A172 (cell line): ENCODE measurements at places on chromosomes 4 and X.

GRCh38 chr4:75037252-75037651 lies 104.3 kb downstream of the PARM1 start:
- no peak for DNase-seq

GRCh38 chrX:13985697-13986435 lies 43.8 kb downstream of the GEMIN8 start:
- DNase-seq: no peak

- DNase-seq: no peak
Measured at GRCh38 chrX:130083107-130083490, 27.2 kb downstream of the ELF4 start.

GRCh38 chr4:105057370-105058105 lies 89.1 kb upstream of the TET2 start:
- no peak for DNase-seq

GRCh38 chr4:4672402-4672801 lies 130.6 kb upstream of the STX18 start:
- DNase-seq: no peak

DNA sequence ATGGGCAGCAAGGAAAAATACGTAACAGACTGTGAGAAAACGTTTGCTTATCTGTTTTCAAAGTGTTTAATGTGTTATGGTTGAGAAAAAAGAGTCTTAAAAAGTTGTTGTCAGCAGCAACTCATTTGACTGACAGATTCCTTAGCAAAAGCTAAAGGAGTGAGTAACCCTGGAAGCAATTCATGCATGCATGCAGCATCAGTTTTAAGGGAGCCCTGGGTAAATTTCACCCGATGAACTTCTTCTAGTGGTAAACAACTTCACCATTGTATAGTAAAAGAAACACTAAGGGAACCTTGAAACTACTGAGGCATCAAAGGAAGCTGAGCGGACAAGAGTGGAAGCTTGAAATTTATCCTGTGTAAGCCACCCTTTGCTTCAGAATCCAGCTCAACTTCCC lies 583.2 kb upstream of the INTU start:
- DNase-seq: no peak

DNA sequence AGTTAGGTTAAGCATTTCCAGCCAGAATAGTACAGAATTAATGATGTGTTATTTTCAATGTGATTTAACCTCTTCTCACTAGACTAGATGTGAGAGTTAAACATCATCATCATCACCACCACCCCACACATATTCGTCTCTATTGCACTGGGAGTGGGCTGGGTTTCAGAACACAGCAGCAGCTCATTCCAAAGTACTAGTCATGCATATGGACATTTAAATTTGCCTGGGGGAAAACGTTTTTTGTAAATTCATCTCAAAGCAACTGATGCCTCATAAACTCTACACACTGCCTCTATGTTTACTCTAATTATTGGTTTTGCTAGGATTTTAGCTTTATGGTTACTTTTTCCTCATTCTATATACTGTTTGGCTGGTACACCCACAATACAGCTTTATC lies 509.1 kb downstream of the PPP4R3C start:
- DNase-seq: no peak

DNA sequence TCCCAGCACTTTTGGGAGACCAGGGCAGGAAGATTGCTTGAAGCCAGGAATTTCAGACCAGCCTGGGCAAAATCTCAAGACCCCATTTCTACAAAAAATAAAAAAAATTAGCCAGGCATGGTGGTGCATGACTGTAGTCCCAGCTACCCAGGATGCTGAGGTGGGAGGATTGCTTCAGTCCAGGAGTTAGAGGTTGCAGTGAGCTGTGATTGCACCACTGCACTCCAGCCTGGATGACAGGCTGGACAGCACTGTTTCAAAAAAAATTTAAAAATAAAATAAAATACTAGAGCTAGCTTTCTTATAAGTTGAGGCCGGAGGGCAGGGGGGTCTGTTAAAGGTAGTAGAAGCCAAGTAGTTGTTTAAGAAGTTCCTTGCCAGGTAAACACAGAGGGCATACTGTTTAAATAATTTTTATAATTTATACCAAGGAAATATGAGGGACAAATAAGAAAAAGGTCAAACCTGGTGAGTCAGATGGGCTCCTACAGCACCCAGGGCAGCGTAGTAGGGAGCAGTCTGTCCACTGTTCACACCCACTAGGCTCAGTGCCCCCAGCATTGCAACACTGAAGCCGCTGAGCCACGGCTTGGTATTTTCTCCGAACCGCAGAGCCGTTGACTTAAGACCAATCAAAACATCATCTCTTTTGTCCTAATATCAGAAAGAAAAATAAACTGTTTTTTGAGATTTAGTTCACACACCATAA lies 17.3 kb downstream of the COQ2 start:
- DNase-seq: no peak
